ENCODE measurements at places on chromosomes 6 and 20.

GRCh38 chr6:154343473-154344308 is 12.9 kb downstream of the IPCEF1 start:
- DNase-seq, result no peak

- no peak for DNase-seq
Observed at GRCh38 chr6:120671519-120671918, 662.8 kb downstream of the TBC1D32 start.

- DNase-seq, result no peak
Observed at GRCh38 chr20:48738399-48739304, 89.1 kb downstream of the PREX1 start.

- DNase-seq, result no peak
Observed at GRCh38 chr6:149212892-149213801, 104.4 kb upstream of the TAB2 start.

DNA sequence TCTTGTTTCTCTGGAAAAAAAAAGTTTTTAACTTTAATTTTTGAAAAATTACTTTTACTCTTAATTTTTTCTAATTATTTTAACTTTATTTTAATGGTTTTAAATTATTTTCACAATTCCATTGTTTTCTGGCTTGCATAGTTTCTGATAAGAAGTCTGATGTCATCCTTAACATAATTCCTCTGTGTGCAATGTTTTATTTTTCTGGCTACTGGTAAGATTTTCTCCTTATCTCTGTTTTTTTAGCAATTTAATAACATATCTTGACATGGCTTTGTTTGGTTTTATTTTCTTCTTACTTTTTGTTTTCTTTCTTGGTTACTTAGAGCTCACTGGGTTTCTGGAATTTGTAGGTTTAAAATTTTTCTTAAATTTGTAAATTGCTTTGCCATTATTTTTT is 114.8 kb downstream of the TBXT start:
- DNase-seq, result no peak

DNA sequence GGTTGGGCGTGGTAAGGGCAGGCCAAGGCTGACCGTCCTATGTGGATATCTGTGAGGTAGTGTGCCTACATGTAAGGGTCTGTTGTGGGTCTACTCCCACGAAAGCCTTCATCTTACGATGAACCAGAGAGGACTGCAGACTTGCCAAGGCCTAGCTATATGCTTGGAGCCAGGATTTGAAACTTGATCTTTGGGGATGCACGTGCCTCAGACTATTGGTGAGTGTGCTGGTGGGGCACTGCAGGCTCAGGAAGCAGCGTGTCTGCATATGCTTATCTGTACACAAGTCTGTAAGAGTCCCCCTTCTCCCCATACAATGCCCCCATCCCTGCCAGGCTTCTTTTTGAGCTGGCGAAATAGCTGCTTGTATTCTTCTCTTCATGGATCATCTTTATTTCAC is 17.9 kb downstream of the PLCG1 start:
- no peak for DNase-seq

DNA sequence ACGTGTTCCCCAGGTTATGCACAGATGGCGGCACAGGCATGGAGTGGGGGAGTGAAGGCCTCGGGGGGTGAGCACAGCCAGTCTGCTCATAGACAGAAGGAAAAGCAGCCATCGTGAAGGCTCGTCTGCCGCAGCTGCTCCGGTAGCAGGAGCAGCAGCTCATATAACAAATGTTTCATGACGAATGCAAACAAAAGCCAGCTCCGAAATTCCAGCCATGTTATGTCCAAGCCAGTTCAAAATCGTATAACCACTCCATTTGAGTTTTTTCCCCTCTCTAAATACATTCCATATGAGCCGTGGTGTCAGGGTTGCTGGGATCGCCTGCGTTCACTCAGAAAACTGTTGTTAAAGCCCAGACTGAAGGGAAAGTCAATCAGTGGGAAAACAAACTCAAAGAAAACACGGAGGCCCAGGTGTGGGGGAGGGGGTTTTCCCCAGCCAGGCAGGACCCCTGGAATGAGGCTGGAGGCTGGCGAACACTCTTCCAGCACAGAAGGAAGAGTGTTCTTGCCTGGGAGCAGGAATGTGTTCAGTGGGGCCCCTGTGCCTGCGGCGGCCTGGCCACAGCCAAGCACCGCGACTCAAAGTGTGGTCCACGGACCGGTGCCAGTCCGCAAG is 280.4 kb upstream of the TAB2 start:
- no peak for DNase-seq

DNA sequence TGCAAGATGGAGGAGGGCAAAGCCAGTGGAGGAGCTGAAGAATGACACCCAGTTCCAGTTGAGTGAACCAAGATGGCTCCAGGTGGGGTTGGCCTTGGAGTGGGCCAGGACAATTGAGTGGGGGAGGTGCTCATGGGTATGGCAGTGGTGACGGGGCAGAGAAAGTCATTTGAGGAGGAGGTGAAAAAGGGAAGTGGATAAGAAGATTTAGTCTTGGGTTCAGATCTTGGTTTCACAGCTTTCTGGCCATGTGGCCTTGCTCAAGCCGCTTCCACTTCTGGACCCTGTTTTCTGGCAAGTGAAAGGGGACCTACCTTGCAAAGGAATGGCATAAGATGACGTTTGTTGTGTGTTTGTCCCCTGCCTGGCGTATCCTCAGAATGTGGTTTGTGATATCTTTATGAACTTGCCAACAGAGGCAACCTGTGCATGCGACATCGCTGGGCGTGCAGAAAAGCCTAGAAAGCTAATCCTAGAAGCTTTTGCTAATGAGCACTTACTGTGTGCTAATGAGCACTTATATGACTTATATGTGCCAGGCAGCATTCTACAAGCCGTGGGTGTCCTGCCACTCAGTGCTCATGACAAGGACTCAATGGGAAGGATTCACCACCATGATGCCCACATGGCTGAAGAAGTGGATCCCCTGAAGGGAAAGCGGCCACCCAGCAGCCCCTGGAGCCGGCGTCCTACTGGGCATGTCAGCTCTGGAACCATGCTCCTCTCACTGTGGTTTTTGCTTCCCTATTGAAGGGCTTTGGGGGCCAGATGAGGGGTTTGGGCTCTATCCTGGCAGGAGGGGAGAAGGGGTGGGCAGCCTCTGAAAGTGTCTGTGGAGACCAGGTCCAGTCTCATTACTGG is 23.6 kb upstream of the STX16 start:
- no peak for DNase-seq
